Brain (organoid and tissue), 16 donors: ENCODE measurements at places on chromosomes 7 and 10.

DNA sequence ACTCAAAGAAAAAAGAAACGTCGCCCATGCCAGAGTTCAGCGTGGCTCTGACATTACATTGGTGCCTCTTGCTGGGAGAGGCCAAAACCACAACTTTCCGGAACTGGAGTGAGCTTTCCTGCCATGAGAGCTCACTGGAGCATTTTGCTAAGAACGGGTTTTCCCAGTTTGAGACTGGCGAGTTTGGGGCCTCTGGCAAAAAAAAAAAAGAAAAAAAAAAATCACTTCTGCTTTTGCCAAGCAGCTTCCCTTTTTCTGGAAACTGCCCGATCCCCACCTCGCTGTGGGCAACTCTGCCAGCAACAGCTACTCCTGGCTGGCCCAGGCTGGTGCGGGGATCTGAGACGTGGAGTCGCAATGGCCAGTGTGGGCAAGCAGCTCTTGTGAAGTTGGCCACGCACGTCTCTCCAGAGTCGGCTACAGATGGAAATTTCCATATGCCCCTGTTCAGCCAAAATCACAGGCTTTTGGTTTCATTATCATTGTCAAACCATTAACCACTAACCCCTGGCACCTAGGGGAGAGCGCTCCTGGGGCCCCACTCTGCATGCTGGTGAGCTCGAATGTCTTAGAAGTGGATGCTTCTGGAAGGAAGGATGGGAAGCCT, 25.7 kb downstream of the PRKAG2 start:
- no peak for DNase-seq

DNA sequence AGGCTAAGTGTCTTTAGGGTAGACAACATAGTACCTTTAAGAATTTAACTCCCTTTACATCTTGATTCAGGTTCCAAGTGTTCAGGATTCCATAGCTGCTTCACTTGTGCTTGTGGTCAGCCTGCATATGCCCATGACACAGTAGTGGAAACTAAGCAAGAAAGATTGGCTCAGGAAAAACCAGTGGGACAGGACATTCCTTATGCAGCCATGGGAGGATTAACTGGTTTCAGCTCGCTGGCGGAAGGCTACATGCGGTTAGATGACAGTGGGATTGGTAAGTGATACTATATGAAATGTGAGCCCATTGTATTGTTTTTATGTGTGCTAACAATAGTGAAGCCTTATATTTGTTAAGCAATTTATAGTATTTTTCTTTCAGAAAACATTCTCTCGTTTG, 11.3 kb downstream of the FAM221A start:
- DNase-seq, result no peak

DNA sequence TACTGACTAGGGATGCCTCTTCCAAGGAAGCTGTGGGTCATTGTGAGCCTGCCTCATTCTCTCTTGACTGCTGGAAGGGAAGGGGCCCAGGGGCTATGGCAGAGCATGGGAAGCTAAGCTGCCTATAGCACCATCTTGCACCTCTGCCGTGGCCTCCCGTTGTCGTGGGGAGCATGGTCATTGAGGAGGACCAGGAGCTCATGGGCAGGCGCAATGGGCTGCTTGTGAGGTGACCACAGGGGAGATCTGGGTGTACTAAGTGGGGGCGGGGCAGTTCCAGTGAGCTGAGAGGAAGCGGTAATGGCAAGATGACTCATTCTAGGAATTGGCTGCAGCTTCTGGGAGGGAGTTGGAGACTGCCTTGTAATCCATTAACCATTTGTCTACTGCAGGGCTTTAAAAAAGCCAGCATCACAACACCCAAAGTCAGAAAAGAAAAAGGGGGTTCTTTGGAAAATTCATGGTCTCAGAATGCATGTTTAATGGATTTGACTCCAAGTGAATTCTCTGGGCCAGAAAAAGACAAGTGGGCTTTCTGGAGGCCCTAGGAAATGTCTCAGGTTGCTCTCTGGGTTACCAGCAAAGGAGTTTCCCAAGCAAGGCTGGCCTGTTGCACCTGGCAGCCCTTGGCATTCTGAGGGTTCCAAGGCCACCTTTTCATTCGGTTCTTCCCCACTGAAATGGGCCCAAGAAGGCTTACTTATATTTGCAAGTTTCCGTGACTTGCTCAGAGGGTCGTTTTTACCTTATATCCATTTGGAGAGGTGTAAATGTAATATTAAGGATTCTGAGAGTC, 3.6 kb downstream of the DUSP5 start:
- no peak for DNase-seq

- DNase-seq, result no peak
Measured at GRCh38 chr7:46707973-46708372, 786.9 kb upstream of the IGFBP3 start.

DNA sequence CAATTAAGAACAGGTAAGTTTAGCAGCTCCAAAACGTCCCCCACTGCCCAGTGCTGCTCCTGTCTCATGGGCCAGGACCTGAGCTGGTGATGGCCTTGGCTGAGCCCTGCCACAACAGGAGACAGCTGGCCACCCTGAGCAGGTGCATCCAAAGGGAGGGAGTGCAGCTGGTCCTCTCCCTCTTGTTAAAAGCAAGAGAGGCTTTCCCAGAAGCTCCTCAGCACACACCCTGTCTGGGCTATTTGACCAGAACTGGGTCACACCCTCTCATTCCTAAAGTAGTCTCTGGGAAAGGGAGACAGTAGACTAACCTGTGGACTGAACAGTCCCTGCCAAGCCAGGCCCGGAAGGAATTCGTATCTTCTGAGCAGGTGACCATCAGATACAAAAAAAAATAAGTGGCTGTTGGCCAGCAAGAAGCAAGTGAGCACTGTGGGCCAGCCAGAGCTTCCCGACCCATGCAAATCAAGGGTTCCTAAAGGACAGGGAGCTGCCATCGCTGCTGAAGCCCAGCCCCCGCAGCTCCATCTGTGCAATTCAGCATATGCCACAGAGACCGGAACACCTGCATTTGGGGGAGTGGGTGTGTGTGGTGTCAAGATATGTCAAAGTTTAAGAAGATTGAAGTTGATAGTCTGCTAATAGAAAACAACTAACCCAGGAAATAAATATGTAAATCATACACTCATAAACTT, 2.1 kb upstream of the TMEM72 start:
- DNase-seq, result no peak

GRCh38 chr7:12985752-12986151, 298.3 kb downstream of the ARL4A start:
- no peak for DNase-seq

DNA sequence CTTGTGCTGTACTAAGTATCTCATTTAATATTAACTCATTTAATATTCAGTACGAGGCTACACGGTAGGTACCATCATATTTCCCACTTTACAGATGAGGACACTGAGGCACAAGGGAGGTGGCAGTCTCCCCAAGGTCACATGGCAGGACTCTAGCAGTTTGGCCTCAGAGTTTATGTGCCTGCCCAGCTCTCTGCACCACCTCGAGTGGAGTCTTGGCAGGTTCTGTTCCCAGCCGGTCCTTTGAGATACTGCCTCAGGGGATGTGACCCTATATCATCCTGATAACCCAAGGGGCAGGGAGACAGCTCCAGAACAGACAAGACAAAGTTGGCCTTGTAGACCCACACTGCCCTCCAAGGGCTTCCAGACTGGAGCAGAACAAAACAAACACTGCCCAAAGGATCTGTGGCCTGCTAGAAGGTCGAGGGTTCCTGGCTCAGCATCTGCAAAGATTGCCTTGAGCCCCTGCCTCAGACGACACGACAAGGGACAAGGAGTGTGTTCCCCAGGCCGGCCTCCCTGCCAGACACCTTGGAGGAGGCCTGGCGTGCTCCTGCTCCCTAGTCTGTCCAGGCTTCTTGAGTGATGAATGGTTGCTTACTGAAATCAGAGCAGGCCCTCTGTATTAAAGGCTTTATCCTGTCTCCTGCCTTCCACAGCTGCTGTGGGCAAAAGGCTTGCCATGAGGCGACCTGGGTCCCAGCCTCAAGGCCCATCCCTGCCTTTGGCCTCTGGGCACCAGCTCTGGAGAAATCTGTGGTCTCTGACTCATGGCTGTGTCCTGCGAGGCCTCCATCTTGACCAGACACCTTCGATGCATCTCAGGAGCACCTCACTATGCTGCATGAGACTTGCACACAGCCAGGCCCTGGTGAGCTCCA, 3.9 kb upstream of the PWWP2B start:
- DNase-seq, result no peak

DNA sequence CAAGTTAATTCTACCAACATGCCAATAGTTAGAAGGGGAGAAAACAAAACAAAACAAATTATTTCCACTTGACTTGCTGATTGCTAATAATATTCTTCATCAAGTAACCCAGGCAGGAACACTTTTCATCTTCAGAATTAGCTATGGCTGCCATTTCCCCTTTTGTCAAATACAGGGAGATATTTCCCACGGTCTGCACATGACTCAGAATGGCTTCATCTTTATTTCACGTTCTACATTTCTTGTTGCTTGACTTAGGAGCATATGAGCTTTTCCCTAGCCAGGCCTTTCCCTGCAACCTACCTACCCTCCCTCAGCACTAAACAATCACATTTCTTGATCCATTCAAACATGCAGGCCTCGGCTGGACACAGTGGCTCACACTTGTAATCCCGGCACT, 6.5 kb downstream of the CPVL start:
- DNase-seq, result no peak

GRCh38 chr7:69518705-69519077, 79.6 kb upstream of the AUTS2 start:
- DNase-seq, result no peak

DNA sequence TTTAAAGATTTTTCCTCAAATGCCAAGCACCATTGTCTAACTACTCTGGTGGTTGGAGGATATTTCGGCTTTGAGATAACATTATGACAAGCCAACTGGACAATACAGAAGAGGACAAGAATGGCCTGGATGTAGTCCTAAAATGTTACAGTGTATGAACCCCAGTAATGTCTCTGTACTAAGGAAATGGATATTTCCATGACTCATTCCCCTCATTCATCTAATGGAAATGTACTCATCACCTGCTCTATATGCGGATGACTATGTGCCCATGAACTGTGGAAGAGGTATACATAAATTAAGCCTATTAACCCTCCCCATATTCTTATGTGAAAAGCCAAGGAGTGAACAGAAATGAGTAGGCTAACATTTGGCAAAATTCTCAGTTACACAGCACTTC, 207.9 kb downstream of the CACNA2D1 start:
- DNase-seq, result no peak

GRCh38 chr7:43905956-43906330, 453 bp downstream of the URGCP start:
- DNase-seq, result peak; percentile 61

GRCh38 chr10:31679936-31680335, 248.7 kb downstream of the ARHGAP12 start:
- DNase-seq, result no peak

DNA sequence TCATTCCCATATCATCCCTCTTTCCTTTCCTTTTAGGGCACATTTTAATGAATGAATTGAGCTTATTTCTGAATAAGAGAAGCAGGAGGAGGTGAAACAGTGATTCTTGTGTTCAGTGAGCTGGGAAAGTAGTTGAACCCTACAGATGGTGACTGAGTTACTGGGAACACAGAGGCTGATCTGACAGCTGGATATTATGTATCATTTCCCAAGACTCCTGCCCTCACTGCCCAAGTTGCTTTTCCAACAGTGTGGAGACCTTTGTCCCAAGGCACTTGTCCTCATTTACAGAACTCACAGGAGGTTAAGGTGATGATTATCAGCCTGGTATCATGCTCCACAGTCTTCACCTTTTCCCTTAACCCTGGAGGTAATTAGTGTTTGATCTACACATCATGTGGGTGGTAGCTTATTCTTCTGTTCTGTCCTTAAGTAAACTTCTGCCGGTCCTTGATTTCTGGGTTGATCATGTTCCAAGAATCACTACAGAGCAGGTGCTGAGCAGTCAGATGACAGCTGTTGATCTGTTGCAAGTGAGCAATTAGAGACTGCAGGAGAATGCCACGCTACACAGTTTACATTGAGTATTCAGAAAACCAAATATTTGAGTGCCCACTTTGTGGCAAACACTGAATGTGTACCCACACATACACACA, 2.6 kb downstream of the PRLHR start:
- no peak for DNase-seq

DNA sequence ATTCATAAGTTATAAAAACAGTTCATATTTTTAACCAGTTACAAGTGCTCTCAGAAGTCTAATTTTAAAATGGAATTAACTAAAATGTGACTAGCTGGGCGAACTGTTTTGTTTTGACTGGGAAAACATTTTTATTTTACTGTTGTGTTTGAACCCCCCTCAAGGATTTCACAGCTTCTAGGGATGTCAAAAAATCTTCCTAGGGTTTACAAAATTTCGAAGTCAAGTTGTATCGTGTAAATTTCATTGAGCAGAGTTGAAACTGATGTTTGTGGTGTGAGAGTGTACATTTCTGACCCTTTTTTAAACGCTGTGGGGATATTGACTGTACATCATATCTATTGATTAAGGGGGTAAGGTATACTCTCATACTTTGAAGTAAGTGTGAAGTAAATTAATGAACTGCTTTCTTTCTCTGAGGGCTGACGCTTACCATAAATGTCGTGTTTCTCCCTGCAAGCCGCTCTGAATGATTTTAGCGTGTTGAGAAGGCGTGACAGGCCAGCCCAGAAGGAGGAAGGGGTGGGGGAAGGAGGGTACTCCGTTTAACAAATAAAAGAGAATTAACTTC, 1.8 kb upstream of the SP8 start:
- DNase-seq, result peak; percentile 20

GRCh38 chr10:60305380-60305892, 84.2 kb downstream of the ANK3 start:
- no peak for DNase-seq

DNA sequence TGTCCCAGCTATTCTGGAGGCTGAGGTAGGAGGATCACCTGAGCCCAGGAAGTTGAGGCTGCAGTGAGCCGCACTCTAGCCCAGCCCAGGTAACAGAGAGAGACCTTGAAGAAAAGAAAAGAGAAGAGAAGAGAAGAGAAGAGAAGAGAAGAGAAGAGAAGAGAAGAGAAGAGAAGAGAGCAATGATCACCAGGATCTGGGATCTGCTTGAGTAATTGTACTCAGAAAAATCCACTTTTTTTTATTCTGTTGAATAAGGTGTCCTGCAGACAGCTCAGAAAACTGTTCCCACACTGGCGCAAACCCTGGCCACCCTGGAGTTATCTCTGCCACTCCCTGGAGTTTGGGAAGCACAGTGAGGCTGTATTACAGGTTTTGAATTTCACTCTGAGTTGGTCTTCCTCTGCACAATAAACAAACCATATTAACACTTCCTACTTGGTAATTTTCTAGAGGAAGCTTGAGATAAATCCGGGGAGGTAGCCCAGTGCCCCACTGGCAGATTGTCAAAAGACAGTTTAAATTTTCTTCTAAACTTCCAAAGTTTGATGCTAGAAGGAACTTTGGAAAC, 9.6 kb upstream of the OAT start:
- DNase-seq, result no peak

DNA sequence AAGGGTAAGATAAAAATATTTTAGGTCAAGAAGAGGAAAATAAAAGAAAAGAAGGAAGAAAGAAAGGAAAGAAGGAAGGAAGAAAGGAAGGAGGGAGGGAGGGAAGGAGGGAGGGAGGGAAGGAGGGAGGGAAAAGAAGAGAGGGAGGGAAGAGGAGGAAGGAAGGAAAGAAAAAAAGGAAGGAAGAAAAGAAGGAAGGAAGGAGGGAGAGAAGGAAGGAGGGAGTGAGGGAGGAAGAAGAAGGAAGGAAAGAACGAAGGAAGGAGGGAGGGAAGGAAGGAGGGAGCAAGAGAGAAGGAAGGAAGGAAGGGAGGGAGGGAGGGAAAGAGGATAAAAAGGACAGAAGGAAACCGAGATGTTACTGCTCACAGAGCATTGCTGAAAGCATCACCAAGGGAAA, 209.5 kb upstream of the PITRM1 start:
- DNase-seq, result no peak
